Jurkat, Clone E6-1 (cell line): ENCODE measurements at places on chromosomes 7 and 10.
A peak's percentile ranks its signal among the peaks of the same experiment; 100 is the strongest.

GRCh38 chr7:107996072-107996882 lies 6.7 kb downstream of the LAMB1 start:
- DNase-seq, result no peak

DNA sequence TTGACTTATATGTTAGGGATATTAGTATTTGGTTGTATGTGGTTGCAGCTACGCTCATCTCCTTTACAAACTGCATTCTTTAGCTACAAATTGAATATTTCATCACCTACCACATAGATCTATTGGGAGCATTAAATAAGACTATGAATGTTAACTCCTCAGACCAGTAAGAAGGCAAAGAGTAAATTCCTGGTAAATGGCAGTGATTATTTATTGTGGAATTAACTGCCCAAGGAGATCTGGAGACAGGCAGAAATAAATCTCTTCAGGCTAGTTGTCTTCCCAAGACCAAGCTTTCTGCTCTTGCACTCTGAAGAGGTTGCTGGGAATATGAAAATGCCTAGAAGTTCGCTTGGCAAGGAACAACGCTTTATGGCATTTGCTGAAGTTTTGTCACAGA lies 74.6 kb downstream of the ANLN start:
- no peak for DNase-seq

GRCh38 chr10:121627876-121628581 lies 29.8 kb upstream of the FGFR2 start:
- DNase-seq, result no peak

- DNase-seq, result no peak
Observed at GRCh38 chr7:19248115-19248514, 102.9 kb upstream of the FERD3L start.

DNA sequence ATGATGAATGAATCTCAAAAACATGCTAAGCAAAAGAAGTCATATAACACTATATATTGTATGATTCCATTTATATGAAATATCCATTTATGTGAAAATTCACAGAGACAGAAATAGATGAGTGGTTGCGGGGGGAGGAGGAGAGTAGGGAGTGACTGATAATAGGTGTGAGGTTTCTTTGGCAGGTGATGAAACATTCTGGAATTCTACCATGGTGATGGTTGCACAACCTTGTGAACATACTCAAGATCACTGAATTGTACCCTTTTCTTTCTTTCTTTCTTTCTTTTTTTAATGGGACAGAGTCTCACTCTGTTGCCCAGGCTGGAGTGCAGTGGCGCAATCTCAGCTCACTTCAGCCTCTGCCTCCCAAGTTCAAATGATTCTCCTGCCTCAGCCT lies 10.7 kb downstream of the SVOPL start:
- DNase-seq, result no peak

DNA sequence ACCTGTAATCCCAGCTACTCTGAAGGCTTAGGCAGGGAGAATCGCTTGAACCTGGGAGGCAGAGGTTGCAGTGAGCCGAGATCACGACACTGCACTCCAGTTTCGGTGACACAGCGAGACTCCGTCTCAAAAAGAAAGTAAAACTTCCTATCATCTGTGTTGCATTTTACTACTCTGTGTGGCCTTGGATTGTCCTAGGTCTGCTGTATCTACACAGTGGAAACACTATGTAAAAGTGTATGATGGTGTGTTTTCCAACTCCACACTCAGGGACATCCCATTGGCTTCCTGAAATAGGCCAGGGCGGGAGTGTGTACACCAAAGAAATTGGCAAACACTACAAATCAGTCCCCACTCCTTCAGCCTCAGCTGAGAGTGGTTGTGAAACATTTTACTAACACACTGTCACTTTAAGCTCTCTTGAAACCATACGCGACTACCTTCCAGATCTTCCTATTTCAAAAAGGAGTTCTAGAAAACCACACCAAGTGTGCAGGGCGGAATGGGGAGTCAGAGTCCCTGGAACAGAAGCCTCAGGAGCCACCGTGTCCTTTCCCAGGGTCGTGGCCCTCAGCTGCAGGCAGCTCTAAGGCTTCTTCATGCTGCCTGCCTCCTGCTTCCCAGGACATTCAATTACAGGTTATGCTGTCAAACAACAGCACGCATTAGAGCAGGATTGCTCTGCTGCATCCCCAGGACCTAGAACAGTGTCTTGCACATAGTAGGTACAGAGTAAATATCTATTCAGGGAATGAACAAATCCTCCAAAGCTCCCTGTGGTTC lies 275.4 kb downstream of the PARD3 start:
- no peak for DNase-seq

- DNase-seq, result no peak
Observed at GRCh38 chr7:119037941-119038340, 813.4 kb downstream of the ANKRD7 start.

DNA sequence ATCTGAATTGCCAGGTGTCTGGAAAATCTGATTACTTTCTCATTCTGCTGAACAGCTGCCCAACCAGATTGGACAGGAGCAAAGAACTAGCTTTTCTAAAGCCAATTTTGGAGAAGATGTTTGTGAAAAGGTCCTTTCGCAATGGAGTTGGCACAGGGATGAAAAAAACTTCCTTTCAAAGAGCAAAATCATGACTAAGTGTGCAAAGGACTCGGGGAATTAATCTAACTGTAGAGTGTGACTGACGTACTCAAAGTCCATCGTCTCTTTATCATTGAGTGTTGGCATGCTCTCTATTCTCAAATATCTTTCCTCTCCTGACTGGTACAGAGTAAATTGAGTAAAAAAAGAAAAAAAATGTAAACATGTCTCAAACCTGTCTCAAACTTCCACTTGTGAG lies 3.3 kb downstream of the NPS start:
- DNase-seq, result no peak

DNA sequence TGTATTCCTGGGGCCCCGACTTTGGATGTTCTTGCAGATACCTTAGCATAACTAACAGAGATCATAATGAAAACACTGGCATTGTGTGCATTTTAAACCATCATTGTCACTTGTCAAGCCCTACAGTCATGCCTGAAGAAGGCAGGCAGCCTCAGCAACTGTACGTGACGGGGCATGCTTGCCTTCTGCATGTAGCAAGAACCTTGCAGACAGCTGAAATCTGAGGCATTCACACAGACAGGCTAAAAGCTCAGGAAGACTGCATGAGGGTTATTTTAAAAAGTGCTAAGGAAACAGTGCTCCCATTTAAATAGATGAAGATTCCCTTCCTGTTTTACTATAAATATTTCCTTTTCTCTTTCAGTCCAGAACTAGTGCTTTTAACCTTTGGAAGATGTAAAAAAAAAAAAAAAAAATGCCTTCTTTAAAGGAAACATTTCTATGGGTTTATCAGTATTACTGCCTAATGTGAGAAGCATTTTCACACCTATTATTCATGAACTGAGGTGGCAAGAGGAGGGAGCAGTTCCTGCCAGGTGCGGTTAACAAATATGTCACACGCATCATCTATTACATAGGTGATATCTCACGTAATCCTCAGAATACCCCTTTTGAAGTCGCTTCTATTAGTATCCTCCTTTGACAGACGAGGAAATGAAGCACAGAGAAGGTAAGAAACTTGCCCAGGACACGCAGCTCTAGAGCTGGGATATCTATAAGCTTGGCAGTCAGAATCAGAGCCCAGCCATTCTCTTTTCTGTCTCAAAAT lies 88.1 kb downstream of the PRKCQ start:
- DNase-seq, result no peak

GRCh38 chr7:77797734-77798393 lies 370 bp downstream of the TMEM60 start:
- no peak for DNase-seq

GRCh38 chr10:224571-224970 lies 89.3 kb downstream of the ZMYND11 start:
- DNase-seq, result no peak

DNA sequence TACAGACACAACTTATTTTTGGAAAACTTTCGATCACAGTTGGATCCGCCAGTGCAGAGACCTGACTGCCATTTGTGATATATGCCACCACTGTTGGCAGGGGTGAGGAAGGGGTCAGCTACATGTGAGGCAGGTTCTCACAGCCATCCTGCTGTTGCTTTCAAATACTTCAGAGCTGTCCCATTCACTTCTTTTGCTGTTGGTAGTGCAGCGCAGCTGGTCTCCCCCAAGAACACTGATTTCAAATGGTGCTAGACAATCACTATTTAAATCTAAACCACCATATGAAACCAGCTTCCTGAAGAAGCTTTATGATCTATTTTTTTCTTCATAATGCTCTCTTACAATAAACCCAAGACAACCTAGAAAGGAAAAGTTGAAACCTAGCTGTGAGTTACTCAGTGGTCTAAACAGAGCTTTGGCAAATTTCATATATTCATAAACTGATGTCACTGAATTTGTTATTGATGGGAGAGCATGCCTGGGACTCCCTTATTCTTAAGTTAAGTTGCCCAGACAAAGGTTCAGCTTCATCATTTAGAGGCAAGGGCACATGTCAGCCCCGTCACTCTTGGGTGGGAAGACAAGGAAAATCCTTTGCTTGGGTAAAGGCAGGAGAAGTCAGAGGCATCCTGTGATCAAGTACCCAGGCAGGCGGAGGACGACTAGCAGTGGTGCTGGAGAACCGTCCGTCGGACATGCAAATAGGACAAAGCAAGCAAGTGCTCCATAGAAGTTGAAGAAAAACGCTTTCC lies 143.4 kb upstream of the KLF14 start:
- DNase-seq, result peak; percentile 72

- no peak for DNase-seq
Observed at GRCh38 chr7:127252778-127253280, at the start of gene GRM8. Gene GRM8, minus strand, starts transcription at chr7:127252941.

GRCh38 chr10:126685756-126686155 lies 15.3 kb upstream of the C10orf90 start:
- DNase-seq, result no peak

DNA sequence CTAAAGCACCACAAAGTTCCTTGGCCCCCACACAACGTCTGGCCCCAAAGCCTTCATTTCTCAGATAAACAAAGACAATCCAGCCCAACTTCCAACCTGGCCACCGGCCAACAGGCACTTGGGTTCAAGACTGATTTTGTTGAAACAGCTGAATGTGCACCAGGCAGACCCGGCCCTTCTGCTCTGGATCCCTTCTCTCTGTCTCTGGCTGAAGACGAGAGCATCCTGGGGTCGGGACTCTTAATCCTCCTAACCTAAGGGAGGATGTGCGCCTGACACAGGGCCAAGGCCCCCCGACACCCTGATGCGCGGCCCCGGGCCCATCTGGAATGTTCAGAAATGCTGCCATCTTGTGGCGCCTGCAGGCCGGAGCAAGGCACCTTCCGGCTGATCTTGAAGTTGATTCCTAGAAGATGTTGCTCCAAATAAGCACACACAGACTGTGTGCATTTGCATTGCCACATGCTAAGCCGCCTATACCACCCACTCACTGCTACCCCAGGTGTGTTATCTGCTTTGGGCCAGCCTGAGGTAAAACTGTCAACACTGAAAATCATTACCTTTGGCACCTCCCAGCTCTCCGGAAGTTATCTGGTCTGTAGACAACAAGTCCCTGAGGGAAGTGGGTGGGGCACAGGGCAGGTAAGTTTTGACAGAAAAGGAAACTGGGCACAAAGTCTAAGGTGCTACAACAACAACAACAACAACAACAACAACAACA lies 98.4 kb upstream of the HABP2 start:
- DNase-seq, result peak; percentile 32

DNA sequence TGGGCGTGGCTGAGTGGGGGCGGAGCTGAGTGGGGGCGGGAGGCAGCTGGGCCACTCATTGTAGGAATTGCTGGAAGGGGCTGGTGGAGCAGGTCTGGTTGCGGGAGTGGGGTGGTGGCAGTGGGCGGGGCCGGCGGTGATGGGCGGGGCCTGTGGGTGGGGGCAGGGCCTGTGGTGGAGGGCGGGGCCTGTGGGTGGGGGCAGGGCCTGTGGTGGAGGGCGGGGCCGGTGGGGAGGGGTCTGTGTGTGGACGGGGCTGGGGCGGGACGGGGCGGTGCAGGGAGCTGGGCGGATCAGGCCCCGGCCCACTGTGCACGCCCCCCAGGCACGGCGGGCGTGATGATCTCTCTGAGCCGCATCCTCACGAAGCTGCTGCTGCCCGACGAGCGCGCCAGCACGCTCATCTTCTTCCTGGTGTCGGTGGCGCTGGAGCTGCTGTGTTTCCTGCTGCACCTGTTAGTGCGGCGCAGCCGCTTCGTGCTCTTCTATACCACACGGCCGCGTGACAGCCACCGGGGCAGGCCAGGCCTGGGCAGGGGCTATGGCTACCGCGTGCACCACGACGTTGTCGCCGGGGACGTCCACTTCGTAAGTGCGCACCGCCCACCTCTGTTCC lies 14.0 kb downstream of the SLC29A4 start:
- DNase-seq, result peak; percentile 88

GRCh38 chr10:77431209-77431611 lies 206.4 kb downstream of the KCNMA1 start:
- no peak for DNase-seq
